ENCODE measurements at places on chromosomes 12 and 14.

DNA sequence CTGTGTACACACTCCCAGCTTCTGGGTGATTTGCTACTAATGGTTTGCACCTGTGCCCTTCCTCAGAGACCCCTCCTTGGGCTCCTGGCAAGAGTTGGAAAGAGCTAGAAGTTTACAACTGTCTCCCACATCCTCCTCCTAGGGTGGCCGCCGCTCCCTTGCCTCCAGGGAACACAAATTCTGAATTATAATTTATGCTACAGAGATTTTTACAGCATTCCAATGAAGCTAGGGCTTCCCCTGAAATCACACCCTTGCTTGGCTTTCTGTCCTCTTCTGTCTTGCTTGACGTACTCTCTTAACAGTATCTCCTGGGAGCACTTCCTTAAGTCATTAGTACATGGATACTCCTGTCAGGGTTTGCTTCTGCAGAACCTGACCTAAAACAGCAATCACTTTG lies 180.2 kb downstream of the KCNA5 start:
- no peak overlapping the region for H3K27ac ChIP-seq
- H3K4me3 ChIP-seq: no peak overlapping the region
- peaks cover 7% of the 10 kb centered on the region for H3K27me3 ChIP-seq
- H3K36me3 ChIP-seq: no peaks in the 10 kb centered on the region
- no peaks in the 10 kb centered on the region for H3K4me1 ChIP-seq

- no peak overlapping the region for H3K4me3 ChIP-seq
- H3K36me3 ChIP-seq: no peaks in the 10 kb centered on the region
- H3K27me3 ChIP-seq: no peaks in the 10 kb centered on the region
- no peak overlapping the region for H3K27ac ChIP-seq
These were observed 58.3 kb upstream of the HECTD1 start for GRCh38 chr14:31265701-31266398.

DNA sequence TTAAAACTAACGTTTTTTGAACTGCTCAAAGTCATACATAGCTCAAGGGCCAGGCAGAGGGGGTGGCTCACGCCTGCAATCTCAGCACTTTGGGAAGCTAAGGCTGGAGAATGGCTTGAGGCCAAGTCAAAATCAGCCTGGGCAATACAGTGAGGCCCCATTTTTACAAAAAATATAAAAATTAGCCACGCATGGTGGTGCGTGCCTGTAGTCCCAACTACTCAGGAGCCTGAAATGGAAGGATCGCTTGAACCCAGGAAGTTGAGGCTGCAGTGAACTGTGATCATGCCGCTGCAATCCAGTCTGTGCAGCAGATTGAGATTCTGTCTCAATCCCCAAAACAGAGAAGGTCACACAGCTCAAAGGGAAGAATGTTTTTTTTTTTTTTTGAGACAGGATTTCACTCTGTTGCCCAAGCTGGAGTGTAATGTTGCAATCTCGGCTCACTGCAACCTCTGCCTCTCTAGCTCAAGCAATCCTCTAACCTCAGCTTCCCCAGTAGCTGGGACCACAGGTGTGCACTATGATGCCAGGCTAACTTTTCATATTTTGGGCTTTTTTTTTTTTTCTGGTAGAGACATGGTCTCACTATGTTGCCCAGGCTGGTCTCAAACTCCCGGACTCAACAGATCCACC lies 2.9 kb downstream of the RBM23 start:
- no peaks in the 10 kb centered on the region for H3K27me3 ChIP-seq
- no peak for DNase-seq
- H3K36me3 ChIP-seq: peaks cover 7% of the 10 kb centered on the region
- no peak overlapping the region for H3K4me3 ChIP-seq
- H3K4me1 ChIP-seq: peaks cover 9% of the 10 kb centered on the region

GRCh38 chr12:124884587-124885438 lies 21.1 kb upstream of the SCARB1 start:
- no peaks in the 10 kb centered on the region for H3K36me3 ChIP-seq
- H3K4me1 ChIP-seq: peaks cover 2% of the 10 kb centered on the region

DNA sequence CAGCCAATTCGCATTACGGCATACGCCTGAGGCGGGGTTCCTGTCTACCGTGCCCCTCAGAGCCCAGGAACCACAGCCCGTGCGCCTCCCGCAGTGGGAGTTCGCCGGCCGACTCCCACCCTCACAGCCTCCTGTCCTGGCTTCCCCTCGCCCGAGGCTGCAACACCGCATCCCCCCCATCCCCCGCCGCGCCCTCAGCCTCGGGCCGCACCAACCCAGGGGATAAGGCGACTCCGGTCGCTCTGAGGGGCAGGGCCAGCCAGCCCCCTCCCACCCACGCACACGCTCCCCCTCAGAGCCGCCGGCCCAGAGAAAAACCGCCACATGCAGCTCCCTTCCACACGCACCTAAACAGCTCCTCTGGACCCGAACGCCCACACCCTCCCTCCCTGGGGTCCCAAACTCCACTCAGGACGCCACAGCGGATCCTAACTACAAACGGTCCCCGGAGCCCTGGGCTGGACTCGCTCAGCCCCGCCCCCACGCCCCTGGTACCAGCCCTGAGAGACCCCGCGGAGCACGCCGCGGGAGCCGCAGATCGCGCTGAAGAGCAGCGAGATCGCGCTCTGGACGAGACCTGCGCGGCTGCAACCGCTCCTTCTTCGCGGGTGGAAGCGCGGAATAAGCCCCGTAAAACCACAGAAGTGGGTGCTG lies at the start of gene C14orf39:
TSS of gene C14orf39 (minus strand) at position 466 of the 654 bp plus-strand sequence. CDS start 985 bp downstream, outside the sequence.
- H3K27me3 ChIP-seq: peaks cover 11% of the 10 kb centered on the region
- H3K4me1 ChIP-seq: no peaks in the 10 kb centered on the region
- H3K36me3 ChIP-seq: no peaks in the 10 kb centered on the region
- DNase-seq: peak; percentile 65
- peak within 1 kb of the TSS; percentile 82 for H3K4me3 ChIP-seq
